ENCODE measurements at places on chromosomes 7 and 10.
A peak's percentile ranks its signal among the peaks of the same experiment; 100 is the strongest.

- peak; percentile 41 for ATAC-seq
Observed at GRCh38 chr10:103967448-103968071, 620 bp downstream of the SLK start.

GRCh38 chr10:122388287-122388997 is 13.9 kb downstream of the PLEKHA1 start:
- peak; percentile 75 for ATAC-seq

GRCh38 chr10:114283535-114284234 is 44.6 kb downstream of the VWA2 start:
- no peak for ATAC-seq

GRCh38 chr7:22214000-22214399 is 143.0 kb downstream of the RAPGEF5 start:
- no peak for ATAC-seq

DNA sequence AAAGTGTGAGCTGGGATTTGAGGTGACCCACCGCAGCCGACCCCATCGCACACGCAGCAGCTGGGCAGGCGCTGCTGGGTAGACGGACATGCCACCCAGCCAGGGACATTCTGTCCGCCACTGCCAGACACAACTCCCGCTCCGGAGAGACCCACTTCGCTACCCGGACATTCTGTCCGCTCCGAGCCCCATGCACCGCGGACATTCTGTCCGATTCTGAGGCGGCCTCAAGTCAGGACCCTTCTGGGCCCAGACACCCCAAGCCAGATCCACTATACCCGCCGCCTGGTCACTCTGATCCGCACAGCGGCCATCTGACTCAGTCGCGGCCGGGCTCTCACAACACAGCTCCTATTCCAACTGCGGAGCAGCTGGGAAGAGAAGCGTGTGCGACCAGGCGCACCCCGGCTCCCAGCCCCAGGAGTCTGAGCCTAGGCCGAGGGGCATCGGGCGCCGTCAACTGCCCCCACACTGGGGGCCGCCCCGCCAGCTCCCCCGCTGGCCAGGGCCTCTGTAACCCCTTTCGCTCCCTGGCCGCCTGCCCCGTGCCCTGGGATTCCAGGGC is 763 bp downstream of the PITX3 start:
- ATAC-seq, result no peak

DNA sequence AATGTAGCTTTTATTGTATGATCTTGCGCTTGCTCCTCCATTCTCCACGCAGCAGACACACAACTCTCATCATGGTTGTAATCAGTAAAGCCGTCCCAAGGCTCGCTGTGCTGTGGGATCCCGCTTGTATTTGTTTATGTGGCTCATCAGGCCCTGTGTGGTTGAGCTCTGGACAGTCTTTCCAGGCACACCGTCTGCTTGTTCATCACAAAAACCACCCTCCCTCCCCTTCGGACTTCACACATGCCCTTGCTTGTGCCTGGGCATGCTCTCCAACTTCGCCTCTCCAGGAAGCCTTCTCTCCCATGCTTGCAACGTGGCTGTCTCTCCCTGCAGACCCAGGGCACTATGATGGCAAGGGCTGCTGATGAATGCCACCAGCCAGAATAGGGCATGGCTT is 62.4 kb downstream of the HK1 start:
- ATAC-seq, result no peak

DNA sequence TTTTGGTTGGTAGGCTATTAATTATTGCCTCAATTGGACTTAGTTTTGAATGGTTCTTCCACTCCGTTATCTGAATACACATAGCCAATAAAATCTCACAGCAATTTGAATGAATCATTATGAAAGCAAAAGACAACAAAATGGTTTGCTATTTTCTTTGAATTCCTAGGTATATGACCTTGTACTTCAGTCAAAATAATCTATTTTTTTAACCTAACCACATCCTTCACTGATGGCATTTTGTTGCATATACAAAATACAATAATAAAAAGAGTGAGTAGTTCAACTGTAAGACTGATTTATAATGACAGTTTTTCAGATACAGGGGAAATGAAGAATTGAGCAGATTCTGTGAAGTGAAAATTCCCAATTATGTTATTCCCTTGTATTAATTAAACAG is 433.1 kb downstream of the HTR7 start:
- ATAC-seq, result no peak

GRCh38 chr7:134395604-134396003 is 63.3 kb downstream of the AKR1B1 start:
- no peak for ATAC-seq

- ATAC-seq, result no peak
Observed at GRCh38 chr10:20898866-20899535, 1.9 kb upstream of the NEBL start.

- ATAC-seq, result no peak
Observed at GRCh38 chr10:131929122-131929845, 28.5 kb downstream of the PPP2R2D start.

- ATAC-seq, result no peak
Observed at GRCh38 chr7:90212149-90212495, 582 bp downstream of the STEAP2 start.

GRCh38 chr10:29671228-29671780 is 36.5 kb upstream of the SVIL start:
- no peak for ATAC-seq

DNA sequence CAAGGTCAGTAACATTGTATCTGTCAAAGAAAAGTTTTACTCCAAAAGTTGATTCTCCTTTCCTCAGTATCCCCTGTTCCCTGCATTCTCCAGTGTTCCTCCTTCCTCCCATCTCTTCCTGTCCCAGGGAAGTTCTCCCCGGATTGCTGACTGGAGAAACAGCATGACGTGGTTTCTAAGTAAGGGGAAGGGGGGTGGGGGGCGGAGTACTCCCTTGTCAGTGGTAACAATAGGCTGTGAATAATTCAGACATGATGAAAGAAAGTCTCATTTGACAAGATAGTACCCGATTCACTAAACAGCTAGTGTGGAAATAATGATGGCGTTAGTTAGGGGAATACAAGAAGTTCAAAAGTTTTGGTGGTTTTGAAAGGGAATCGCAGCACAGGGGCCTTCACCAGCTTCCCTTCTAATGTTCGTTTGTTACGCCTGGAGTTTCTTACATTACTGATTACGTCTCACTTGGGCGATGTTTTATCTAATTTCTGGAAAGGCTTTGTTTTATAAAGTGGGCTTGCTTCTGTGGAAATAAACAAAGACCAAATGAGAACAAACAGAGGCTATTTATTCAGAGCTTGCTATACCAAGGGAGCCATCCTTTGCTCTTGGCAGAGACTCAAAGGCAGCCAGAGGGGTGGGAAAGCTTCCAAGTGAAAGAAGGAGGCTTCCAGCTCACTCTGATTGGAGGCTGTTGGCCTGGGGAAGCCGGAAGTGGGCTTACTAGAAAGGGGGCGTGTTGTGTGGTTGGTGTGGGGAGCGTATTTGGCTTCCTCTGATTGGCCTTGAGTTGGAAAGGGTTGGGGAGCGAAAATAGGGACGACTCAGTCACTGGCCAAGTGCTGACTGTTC is 453.7 kb downstream of the SDK1 start:
- no peak for ATAC-seq

- no peak for ATAC-seq
Observed at GRCh38 chr7:8162181-8162580, 99.8 kb downstream of the ICA1 start.

DNA sequence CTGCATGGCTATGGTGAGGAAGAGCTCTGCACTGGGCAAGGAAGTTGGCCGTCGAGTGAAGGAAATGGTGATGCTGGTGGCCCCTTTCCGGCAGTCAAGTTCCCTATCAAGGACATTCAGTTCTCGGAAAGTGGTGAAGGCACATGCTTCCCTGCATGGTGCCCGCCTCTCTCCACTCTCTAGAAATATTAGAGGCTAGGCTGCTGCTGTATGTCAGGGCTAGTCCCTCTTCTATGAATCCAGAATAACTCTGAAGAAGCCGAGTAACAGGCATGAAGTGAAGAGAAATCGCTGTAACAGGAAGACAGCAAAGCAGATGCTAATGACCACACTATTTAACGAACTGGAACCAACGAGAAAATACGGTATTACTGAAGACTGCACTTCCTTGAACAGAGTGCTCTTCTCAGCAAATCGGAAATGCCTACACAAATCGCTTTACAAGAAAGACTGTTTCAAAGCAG is 5.4 kb downstream of the IDI1 start:
- ATAC-seq, result peak; percentile 22

GRCh38 chr7:80942261-80943041 is 23.6 kb upstream of the SEMA3C start:
- ATAC-seq, result no peak

GRCh38 chr7:125695626-125696025 is 766.0 kb upstream of the POT1 start:
- no peak for ATAC-seq

DNA sequence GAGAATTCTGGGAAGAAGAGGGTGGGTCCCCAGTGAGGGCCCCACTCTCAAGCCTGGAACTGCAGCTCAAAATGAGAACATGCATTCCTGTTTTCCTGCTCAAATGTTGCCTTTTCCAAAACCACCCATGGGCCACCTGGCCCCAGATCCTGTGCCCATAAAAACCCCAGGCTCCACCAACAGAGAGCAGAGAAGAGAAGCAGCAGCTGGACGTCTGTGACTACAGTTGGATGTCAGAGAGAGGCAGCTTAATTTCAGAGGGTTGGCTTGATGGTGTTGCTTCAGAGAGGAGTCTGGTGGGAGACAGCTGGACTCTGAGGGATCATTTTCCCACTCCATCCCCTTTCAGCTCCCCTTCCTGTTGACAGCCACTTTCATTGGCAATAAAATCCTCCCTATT is 256.4 kb downstream of the FZD1 start:
- no peak for ATAC-seq

- no peak for ATAC-seq
Observed at GRCh38 chr10:60073781-60074656, 167.7 kb upstream of the CCDC6 start.

DNA sequence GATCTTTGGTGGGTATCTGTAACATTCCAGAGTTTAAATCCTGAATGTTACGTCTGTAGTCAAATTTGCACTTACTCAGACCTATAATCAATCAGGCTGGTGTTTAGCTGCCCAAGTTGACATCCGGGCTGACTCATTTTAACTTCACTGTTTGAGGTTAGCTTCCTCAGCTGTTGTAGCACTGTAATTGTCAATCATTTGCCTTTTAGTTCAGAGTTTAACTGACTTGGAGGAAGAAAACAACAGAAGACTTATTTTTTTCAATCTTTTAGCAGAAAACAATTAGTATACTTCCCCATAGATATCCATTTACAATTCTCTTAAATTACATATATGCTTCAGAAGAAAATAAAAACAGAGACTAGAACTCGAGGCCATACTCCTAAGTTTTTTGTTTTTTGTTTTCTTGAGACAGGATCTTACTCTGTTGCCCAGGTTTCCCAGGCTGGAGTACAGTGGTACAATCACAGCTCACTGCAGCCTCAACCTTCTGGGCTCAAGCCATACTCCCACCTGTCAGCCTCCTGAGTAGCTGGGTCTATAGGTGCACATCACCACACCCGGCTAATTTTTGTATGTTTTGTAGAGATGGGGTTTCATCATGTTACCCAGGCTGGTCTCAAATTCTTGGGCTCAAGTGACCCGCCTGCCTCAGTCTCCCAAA is 38.5 kb upstream of the LRRC17 start:
- peak; percentile 79 for ATAC-seq

GRCh38 chr10:29356931-29357330 is 68.1 kb downstream of the LYZL1 start:
- no peak for ATAC-seq

DNA sequence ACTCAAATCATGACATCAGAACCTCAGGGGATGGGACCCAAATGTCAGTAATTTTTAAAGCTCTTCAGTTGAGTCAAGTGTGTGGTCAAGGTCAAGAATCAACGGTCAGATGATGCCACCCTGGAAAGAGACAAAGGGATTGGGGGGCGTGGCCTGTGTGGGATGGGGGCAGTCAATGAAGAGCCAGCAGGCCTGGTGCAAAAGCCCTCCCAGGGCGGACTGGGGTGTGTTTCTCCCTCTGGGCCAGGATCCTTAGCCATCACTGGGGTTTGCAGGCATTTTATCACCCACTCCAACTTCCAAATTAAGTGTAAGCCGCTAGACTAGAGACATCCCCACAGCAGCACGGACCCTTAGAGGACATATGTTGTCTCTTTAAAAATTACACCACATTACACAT is 204.7 kb downstream of the USP6NL start:
- no peak for ATAC-seq

DNA sequence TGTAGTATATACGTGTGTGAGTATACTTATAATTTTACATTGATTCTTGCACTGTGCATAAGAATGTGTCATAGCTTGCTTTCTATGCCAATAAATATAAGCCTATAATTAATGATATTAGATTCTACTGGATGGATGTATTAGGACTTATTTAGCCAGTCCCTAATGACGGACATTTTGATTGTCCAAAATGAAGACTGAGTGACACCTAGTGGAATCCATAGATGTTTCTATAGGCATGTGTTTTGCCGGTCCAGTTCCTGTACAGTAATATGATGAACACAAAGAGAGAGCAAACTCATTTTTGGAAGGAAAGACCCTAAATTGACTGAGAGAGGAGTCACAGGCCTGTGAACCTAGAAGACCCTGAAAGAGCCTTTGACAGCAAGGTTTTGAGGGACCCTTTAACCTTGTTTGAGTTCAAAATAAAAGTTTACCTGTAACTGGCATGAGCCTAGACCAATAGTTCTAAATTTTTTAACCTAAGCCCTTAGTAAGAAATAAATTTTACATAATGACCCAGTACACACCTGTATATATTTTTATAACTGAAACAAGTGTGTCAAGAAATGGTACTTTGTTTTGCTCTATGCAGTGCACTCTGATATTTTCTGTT is 42.4 kb upstream of the AGBL3 start:
- no peak for ATAC-seq

- no peak for ATAC-seq
Observed at GRCh38 chr7:136116186-136116585, 139.0 kb upstream of the MTPN start.

GRCh38 chr7:114141415-114141814 is 222.6 kb upstream of the PPP1R3A start:
- ATAC-seq, result no peak

DNA sequence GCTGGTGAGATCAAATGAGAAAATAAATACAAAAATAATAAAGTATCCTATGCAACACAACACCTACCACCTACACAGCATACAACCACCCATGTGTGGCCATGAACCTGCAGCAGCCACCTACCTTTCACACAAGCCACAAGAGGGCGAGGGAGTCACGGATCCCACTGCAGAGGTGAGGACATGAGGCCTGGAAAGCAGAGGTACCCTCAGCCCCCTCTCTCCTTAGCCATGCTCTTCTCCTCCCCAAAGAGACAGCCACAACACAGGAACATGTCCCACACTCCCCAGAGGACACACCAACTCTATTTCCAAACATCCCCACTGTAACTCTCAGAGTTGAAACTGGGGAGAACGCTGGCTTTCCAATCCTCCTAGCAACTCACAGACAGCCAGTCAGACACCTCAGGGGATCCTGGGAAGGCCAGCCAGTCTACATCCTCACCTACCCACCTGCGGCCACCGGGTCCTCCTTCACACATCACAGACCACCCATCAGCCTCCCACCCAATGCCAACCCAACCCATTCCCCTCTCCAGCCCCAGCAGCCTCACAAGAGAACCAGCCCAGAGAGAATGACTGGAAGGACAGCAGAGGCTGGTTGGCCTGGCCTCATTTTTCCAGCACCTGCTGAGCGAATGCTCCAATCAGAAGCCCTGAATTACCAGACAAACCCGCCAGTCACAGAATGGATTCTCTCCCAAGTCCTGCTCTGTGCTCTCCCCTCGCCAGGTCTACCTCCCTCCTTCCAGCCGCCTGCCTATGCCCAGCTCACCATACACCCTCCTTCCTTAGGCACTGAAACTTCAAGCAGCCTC is 18.4 kb downstream of the DLG5 start:
- no peak for ATAC-seq
